NCI-H526 (cell line): ENCODE measurements at places on chromosomes 6 and 20.
A peak's percentile ranks its signal among the peaks of the same experiment; 100 is the strongest.

- DNase-seq: no peak
These were observed 11.3 kb upstream of the MAP3K5 start for GRCh38 chr6:136803608-136804007.

GRCh38 chr6:162736961-162737360 lies 9.2 kb downstream of the PACRG start:
- DNase-seq: no peak

DNA sequence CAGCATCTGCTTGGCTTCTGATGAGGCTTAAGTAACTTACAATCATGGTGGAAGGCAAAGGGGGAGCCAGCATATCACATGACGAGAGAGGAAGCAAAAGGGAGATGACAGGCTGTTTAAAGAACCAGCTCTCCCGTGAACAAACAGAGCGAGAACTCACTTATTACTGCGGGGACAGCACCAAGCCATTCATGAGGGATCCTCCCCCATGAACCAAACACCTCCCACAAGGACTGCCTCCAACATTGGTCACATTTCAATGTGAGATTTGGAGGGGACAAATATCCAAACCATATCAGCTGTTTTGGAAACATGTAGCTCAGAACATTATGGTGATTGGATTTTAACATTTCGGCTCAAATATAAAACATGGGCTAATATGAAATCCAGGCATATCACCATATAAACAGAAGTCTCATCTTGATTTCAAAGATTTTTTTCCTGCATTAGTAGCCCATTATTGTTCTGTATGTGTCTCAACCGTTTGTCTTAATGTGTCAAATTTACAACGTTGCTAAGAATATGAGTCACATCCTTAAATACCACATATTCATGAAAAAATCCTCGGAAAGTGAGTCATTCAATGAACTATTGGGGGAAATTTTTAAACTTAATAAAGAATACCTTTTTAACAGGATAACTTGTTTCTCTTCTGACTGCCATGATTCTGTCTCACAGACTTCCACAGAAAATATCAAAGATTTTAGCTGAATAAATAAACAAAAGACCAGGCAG lies 894.3 kb downstream of the TFAP2A start:
- DNase-seq: no peak

- DNase-seq: no peak
These were observed 7.2 kb upstream of the ACSS1 start for GRCh38 chr20:25065072-25065624.

- DNase-seq: no peak
These were observed 859.8 kb downstream of the MAFB start for GRCh38 chr20:39829256-39829655.

DNA sequence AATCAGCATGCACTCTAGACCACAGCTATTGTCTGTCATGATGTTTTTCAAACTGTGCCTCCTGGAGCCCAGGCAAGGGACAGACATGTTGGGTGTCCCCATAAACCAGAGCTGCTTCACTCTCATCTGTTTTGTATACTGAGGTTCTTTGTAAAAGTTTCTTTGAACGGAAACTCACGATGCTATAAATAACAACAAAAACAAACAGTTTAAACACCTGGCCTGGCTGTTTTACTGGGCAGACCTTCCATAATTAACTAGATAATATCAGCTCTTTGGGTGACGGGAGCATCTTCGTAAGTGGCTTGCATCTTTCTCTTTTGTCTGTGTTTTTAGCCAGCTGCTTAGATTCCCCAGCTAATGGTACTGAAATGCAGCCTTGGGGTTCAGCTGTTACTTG lies 190.3 kb downstream of the ZDHHC14 start:
- DNase-seq: no peak

DNA sequence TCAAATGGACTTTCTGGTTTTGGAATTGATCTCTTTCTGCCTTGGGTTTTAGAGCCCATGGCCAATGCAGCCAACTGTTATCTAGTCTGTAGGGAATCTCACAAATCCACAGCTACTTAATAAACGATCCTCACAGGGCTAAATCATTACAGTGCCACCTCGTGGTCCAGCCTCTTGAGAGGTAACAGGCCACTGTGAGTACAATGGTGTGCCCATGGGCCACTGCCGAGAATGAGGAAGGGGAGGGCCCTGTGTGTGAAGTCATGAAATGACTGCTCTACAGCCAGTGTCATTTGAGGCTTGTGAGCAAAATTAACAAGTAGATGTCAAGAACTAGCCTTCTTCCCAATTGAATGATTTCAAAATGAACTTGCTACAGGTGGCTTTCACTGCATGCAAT lies 54.3 kb upstream of the GMPR start:
- DNase-seq: peak; percentile 45

DNA sequence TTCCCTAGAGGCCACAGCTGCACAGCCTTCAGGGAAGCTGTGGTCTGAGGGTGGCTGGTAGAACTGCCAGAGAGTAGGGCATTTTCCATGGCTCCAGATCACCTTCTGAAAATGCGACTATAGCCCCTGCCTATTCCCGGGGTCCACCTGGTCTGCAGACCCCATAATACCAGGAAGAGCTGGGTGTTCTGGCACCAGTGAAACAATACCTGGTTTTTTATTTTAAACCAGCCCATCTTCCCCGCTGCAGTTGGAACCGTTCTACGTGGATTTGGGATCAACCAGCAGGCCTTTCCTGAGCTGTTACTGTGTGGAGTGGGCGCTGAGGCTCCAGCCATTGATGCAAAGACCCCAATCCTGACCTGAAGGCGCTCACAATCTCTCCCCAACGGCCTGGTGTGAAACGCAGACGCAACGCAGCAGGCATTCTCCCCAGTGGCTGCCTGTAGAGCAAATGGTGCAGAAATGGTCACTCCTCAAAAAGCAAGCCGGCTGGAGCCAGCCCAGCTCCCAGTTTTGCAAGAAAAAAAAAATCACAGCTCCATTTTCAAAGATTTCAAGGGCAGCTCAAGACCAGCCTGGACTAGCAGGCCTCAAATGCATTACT lies 11.3 kb downstream of the NPEPL1 start:
- no peak for DNase-seq

DNA sequence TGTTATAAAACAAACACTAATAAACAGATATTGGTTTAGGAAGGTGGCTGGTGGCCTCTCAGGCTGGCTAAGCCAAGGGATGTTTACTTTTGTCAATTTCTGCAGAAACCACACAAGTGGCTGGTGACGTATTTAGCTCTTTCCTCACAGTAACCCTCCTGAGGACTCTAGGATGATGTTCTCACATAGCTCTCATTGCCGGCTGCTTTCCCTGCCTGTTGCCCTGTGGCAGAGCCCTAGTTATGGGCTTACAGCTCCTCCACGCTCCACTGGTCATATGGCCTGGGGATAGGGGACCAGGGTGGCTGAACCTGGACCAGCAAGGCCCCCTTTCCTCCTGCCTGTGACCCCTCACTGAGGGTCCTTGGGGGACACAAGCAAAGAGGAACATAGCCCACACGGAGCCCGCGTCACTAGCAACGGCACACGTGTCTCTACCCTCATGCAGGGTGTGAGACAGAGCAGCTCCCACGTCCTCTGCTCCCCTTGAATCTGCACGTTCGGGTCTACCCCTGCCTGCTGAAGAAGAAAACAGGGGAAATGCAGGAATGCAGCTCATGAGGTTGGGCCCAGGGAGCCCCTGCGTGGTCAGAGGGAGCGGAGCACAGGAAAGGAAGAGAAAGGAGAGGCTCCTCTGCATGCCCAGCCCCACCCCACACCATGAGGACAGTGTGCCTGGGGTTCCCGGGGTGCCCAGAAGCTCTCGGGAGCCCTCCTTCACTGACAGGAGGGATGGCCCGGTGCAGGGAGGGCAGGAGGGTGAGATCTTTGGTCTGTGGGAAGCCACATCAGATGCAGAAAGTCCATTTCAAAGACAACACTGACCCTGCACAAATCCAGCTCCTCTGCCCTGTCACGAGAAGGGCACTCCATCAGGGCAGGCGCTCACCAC lies 13.9 kb downstream of the RAMACL start:
- DNase-seq: no peak
